ENCODE measurements at places on chromosomes 5 and 9.

DNA sequence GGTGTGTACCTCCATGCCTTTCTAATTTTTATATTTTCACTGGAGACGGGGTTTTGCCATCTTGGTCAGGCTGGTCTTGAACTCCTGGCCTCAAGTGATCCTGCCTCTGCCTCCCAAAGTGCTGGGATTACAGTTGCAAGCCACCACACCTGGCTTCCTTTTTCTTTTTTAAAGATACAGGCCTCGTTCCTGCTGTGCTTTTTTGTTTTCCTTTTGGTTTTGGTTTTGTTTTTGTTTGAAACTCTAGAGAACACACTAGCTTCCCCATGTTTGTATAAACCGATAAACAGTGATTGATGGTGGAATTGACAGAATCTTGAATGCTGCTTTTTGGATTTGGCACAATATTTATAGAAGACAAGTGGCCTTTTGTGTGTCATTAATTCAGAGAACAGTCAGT, 1603.4 kb downstream of the MAT2B start:
- no peak for DNase-seq

DNA sequence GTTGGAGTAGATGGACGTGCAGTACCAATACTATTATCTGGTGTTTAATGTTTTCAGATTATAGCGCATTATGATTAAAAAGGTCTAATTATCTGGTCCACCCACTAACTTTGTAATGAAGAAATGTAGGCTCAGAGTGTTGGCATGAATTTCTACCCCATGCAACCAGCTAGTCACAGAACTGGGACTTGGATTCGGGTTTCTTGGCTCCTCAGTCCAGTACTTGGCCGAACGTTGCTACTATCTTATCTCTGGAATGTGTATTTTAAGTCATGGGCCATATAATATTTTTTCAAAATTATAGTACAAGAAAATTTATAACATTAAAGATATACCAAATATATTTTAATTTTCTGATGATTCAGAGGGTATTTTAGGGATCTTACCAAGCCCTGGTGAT, 657.5 kb upstream of the DMAC1 start:
- DNase-seq = no peak

- no peak for DNase-seq
Observed at GRCh38 chr9:110173322-110173642, 34.7 kb downstream of the C9orf152 start.

DNA sequence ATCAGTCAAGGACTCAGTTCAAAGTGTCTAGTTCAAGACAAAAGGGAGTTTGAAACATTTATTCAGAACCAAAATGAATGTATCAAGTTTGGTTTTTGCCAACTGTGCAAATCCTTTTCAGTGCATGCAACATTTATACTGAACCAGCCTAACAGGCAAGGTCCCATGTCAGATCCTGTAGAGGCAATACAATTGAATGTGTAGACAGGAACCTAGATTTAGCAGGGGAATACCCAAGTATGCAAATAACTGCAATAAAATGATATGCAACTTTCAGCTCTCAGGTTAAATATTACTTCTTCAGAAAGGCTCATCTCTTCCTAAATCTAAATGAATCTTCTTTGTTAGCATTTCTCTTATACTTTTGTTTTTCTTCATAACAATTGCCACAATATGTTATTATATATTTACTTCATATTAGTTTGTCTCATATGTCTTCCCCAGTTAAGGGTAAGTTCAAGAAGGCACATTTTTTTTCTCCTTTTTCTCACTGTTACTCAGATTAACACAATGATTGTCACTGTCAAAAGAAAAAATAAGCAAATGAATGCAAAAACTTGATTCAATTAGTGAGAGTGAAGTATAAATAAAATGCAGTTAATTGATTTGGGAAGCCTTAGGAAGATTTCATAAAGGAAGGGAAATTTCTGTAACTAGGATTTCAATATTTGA, 163.9 kb upstream of the RASA1 start:
- DNase-seq = no peak

- DNase-seq = no peak
Observed at GRCh38 chr5:42944989-42945388, 95.1 kb downstream of the ANXA2R start.

- DNase-seq = no peak
Observed at GRCh38 chr9:113464286-113464660, 746 bp downstream of the RGS3 start.

DNA sequence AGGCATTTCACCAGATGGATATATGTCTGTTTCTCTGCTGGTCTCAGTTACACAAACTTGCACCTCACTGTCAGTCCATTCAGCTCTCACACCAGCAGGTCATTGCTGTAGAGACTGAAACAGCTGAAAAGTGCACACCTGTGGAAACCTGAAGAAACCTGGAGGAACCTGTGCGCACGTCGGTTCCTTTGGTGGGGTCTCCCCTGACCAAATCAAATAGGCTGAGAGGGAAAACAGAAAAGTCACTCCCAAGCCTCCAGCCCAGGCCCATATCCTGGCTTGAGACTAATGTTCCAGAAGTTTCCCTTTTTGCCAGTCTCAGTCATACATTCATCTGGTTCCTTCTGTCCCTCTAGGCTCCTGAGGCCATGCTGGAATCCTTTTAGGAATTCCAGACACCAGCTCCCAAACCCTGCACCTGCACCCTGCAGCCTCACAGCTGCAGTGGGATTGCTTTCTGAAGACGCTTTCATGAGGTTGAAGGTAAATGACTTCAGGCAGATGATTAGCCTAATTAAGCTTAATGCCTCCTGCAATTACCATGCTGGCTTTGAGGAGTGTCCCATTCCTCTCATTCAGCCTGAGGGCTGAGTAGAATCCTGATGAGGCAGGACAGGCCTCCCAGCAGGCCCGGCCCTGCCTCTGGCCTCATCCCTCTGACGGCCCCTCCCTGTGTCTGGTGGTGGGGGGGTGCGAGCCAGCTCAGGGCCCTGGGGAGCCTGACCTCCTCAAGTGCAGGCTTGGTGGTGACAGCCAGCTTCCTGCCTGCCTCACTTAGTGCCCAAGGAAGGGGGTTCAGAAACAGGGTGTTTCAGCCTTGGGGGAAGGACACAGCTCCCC, 24.3 kb upstream of the CXCL14 start:
- DNase-seq = no peak

DNA sequence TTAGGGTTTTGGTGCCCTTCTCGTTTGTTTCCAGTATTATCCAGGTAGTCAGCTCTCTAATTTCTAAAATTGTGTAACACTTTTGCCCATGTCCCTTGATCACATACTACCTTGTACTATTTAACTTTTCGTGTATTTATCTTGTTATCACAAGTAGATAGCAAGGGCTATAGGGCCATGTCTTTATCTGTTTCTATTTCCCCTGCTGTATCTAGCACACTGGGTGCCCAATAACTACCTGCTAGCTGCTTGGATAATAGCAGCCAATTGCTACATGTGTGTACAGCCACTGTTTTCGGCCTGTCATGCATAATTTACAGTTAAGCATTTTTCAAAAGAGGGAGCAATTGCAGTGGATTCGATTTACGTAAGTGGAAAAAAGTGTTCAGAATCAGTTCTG, 64.8 kb upstream of the TNFAIP8 start:
- DNase-seq = no peak

DNA sequence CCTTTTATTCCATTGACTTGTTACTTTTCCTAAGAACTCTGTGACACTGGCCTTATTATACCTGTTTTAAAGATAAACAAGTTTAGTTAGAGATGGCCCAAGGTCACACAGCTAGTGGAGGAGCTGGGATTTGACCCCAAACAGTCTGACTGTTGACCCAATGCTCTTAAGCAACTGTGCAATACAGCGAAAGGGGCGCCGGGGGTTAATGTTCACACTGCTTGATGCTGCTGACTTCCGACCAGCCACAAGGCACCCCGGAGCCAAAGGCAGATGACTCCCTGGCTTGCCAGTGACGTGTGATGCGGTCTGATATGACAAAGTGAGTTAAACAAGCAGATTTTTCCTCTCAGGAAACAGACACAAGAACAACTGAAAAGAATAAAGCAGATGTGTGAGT, 23.9 kb downstream of the PIK3R1 start:
- DNase-seq = peak; percentile 85
